Heart right ventricle (tissue), 16 donors: ENCODE measurements at places on chromosomes 7 and 10.
A peak's percentile ranks its signal among the peaks of the same experiment; 100 is the strongest.

GRCh38 chr10:15211464-15211979 is 43.0 kb upstream of the NMT2 start:
- no peak for DNase-seq

- DNase-seq = no peak
These were observed 718 bp upstream of the UMAD1 start for GRCh38 chr7:7639847-7640220.

DNA sequence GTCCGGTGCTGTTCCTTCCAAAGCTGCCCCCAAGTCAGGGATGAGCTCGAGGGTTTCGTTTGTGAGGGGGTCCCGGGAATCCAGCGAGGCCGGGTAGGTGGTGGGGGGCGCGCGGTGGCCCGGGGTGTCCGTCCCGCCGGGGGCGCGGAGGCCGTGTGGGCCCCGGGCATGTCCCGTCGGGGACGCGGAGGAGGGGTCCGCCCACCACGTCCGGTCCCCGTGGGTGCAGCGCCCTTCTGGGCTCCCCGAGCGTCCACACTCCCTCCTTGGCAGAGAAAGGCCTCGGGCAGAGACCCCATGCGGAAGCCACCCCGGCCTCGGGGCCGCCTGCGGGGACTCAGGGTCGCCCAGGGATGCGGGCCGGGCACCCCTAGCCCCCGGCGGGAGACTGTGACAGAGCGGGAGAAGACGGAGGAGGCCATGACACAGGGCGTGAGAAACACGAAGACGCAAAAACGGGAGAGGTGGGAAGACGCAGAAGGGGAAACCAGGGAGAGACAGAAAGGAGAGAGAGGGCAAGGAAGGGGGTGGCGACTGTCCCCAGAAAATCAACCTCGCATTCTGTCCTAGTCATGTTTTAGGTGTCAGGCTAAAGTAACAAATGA is 640 bp upstream of the ZNF425 start:
- peak; percentile 65 for DNase-seq

- no peak for DNase-seq
These were observed 19.0 kb downstream of the NAPEPLD start for GRCh38 chr7:103129702-103130549.

DNA sequence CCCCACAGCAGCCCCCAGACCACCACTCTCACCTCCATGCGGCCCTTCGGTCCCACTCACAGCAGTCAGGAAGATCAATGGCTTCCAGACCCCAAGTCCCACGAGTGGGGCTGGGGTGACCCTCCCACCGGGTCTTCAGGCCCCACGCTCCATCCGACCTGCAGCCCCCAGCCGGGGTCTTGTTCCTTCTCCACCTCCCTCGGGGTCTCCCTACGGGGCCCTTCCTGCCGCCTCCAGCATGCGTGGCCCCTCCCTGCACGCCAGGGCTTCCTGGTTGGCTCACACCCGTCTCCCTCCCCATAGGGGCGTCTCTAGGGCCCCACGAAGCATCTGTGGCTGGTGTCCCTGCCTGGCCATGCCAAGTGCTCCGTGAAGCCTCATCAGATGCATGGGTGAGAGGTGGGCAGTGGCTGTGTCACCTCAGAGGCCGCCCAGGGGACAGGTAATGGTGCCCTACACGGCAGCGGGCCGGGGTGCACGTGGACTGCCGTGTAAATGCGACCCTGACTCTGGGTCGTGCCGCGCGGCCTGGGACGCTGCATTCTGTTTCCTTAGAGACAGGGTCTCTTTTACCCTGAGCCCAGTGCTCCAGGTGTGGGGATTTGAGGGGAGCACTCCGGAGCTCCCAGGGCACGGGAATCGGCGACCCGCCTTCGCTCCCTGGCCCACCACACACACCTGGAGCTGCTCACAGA is 19.9 kb downstream of the ADAP1 start:
- peak; percentile 9 for DNase-seq

- no peak for DNase-seq
These were observed 61.6 kb downstream of the TASOR2 start for GRCh38 chr10:5746197-5746596.

GRCh38 chr7:142616121-142616643 is 133.1 kb upstream of the PRSS1 start:
- DNase-seq = no peak

GRCh38 chr7:98852826-98853225 is 17.0 kb downstream of the TMEM130 start:
- no peak for DNase-seq

DNA sequence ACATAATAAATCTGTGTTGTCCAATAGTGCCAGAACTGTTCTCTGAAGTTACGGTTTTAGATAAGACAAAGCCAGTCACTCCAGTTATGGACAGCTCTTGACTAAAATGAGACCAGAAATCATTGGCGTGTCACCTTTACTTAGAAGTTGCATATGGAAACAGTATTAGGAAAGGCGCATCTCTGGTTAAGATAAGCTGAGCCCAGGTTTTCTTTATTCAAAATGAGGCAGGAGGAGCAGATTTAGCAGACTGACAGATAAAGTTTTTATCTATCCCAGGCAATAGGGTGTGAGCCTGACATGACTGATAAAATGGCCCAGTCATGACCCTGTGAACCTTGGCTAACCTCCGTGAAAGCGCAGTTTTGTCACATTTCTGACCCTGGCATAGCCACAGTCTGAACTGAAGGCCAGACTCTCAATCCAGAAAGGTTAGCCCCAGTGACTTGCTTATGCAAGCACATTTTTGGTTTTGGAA is 4.2 kb downstream of the CYP26A1 start:
- DNase-seq = no peak

DNA sequence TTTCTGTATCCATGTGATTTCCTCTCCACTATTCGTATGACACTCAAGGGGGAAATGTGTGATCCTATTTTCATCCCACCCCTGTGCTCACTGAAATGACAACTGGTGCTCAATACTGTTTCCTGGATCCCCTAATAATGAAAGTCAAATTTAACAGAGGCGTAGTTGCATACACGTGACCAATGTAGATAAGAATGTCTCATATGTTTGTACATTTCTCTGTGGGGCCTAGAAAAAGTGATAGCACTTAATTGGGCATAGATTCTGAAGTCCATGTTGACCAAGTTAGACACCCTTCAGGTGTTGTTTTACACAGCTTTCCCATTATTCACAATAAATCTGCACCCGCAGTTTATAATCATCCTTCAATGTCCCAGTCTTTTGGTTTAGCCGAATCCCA is 59.1 kb downstream of the JAZF1 start:
- DNase-seq = no peak

- no peak for DNase-seq
These were observed 543.2 kb upstream of the SEMA3D start for GRCh38 chr7:85730012-85730411.

- no peak for DNase-seq
These were observed 56.7 kb upstream of the SEMA3A start for GRCh38 chr7:84251277-84251781.

GRCh38 chr10:72334825-72335393 is 19.8 kb downstream of the DNAJB12 start:
- DNase-seq = peak; percentile 79

DNA sequence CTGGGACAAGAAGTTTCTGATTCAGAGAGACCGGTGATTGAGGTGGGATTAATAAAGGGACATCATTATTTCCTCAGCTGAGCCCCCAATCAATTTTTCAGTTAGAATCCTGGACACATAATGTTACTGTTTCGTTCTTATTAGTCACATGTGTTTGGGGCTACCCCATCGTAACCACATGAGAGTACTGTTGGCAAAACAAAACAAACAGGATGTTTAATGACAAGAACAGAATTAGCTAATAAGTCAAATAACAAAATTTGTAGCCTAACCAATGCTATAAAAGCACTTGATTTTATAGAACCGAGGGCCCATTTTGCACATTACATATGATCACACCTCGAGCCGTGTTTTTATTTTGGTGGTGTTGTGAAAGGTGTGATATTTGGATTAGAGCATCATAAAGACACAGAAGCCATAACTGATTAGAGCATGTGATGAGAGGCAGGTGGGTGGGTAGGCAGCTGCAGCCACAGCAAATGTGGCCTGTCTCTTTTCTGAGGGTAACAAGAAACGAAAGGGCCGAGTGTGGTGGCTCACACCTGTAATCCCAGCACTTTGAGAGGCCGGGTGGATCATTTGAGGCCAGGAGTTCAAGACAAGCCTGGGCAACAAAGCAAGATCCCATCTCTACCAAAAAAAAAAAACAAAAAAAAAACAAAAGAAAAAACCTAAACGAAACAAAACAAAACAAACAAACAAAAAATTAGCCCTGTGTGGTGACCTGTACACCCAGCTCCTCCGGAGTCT is 1.8 kb upstream of the VWC2 start:
- no peak for DNase-seq

- no peak for DNase-seq
These were observed 36.8 kb downstream of the ST7 start for GRCh38 chr7:116990056-116990455.

DNA sequence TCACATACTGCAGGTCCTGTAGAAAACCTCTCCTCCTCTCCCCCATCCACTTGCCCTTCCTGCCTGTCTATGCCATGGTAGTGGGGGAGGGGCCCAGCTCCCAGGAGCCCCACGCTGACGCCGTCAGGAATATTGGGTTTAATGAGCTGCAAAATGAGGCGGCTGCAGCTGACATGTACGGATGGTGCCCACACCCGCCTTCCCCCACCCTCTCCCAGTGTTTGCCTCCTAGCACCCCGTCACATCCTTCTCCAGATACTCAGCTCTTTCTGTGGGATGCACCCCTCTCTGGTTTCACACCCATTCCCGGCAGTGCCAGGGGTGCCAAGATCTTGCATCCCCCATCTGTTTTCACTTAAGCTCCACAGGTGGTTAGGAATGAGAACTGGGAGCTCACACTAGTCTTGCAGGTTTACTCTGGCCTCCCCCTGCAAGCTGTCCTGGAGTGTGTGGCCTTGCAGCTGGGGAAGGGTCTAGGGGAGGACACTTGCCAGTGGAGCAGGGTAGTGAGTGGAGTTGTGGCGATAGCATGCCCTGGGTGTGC is 26.1 kb downstream of the GBX1 start:
- DNase-seq = no peak

- peak; percentile 52 for DNase-seq
These were observed 17.7 kb downstream of the CLIP2 start for GRCh38 chr7:74306730-74307469.

- no peak for DNase-seq
These were observed at the start of gene JAKMIP3 for GRCh38 chr10:132065491-132066105. TSS of gene JAKMIP3 (plus strand) at chr10:132065946. CDS start at chr10:132104809, 38,863 bp downstream.

- DNase-seq = no peak
These were observed 417.6 kb upstream of the C7orf33 start for GRCh38 chr7:148172920-148173319.

DNA sequence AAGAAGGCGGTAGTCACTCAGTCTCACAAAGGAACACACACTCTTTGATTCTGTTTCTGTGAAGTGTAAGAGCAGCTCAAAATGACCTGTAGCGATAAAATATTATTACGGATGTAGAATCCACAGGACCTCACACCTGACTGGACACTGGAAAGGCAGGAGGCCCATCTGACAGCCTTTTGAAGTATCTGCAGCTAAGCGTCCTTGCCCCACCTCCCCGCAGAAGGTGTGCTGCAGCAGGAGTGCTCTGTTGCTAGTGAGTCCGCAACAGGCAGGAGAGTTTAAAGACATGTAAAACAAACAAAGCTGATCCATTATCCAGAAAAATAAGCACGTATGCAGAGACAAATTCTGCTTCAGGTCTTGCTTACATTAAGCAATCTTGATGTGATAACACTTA is 355.5 kb downstream of the GPR158 start:
- DNase-seq = no peak

GRCh38 chr10:111356571-111356970 is 279.7 kb downstream of the ADRA2A start:
- no peak for DNase-seq

DNA sequence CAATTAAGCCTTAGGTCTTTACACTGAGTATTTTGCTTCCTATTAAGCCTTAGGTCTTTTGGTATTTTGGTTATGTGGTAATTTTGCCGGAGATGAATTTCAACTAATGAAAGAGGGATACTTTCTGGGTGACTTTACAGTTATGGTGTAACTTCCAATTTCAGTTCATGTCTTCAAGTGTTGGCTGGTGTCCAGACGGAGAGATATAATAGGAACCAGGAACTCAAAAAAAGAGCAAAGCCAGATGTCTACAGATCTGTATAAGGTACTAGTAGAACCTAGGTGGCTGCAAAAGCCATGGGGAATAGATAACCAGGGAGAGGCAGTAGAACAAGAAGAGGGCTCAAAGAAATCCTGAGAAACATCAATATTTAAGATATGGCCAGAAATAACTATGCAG is 12.3 kb downstream of the ERCC6 start:
- no peak for DNase-seq

- no peak for DNase-seq
These were observed 299.1 kb downstream of the GRID1 start for GRCh38 chr10:86067436-86068050.

DNA sequence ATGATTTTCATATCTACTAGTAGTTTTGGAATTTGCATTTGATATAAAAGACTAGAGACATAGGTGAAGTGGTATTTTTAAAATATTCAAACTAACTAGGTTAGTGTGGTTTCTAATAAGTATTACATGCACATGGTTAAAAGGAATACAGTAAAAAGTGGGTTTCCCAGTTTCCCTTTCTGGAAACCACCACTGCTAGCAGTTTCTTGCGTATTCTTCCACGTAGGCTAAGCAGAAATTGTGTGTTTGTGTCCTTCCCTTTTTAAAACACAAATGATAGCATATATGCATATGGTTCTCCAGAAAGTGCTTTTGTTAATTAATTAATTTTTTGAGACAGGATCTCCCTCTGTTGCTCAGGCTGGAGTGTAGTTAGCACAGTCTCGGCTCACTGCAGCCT is 15.4 kb downstream of the NRF1 start:
- no peak for DNase-seq

GRCh38 chr10:130454543-130455000 is 318.4 kb downstream of the GLRX3 start:
- DNase-seq = no peak

DNA sequence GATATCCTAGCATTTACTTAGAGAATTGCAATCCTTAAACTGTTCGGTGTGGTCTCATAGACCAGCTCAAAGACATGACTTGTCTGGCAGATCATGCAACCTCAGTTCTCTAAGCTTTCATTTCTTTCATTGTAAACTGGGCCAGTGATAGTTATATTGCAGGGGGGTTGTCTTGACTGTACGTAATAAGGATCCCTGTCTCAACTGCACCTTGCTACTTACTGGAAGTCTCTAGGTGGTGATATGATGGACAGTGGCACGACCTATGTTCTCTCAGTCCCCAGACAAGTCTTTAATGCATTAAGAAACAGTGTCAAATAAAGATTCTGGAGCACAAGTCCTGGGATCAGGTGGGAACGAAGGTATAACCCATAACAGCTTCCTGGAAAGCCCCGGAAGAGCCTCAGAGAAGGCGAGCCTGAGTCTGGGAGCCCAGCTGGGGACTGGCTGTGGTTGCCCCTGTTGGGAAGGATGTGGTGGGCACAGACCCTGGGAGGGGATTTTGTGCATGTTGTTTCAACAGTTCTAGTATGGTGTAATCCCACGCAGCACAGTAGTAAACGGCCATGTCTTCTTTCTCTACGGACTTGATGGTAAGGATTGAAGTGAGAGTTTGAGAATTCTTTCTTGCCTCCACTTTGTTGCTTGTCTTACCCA is 26.0 kb upstream of the TARP start:
- no peak for DNase-seq

GRCh38 chr7:27083646-27084045 is 12.2 kb downstream of the HOXA1 start:
- DNase-seq = no peak
